ENCODE measurements at places on chromosomes 3 and 15.

DNA sequence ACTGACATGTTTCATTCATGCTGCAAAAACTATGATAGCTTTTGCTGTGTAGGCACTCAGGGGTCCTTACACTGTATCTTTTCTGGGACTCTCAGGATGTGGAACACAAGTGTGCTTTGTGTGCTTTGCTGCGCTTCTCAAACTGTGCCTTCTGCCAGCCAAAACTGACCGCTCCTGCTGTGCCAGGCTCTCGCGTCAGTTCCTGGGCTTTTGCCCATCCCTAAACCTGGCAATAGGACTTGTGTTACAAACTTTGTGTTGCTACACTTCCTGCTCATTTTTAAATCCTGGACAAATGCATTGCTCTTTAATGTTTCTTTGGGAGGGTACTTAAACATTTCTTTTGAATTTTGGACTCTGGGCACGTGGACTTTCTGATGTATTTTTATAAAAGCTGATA lies 60.3 kb downstream of the DIPK2A start:
- DNase-seq: no peak

- no peak for DNase-seq
Observed at GRCh38 chr3:106086038-106086437, 217.2 kb upstream of the CBLB start.

- DNase-seq: no peak
Observed at GRCh38 chr3:155196131-155197021, 97.1 kb downstream of the STRIT1 start.

DNA sequence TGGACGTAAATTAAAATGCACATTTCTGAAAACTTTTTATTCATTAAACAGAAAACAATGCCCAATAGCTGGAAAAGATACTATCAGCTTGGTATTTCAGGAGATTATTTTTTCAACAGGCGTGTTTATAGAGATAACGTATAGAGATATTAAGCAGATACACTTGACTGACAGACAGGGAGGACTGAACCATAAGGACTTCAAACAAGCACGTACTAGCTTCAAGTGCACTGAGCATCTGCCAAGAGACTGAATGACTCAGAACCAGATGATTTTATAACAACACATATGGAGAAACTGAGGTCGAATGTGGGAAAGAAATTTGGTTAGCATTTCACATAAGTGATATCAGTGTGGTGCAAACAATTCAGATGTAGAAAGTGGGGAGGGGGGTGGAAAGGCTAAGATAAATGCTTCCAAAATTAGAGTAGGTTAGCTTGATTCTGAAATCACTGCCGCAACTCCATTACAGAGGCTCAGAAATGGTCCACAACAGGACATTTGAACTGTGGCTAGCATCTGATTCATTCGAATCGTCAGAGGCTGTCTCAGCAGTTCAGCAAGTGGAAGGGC lies 103.5 kb downstream of the SEMA6D start:
- no peak for DNase-seq

DNA sequence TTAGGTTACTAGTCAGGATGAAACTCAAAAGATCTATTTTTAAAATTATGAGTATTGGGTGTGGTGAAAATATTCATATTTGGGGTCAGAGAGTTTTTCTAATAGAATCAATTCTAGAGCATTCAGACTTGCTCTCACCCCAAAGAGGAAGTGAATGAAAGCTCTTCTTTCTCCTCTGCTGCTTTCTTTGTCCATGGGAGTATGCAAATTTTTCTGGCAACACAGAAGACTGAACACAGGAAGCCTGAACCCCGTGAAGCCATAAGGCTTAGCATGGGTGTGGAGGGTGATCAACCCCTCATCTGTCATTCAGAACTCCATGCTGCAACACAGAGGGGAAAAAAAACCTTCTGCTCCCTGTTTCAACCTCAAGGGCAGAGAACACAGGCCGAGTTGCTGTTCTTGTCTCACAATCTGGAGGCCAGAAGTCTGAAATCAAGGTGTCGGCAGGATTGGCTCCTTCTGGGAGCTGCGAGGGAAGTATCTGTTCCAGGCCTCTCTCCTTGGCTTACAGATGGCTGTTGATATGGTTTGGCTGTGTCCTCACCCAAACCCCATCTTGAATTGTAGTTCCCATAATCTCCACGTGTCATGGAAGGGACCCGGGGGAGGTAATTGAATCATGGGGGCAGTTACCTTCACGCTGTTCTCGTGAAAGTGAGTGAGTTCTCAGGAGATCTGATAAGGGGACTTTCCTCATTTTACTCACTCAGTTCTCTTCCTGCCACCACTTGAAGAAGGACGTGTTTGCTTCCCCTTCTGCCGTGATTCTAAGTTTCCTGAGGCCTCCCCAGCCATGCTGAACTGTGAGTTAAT lies 33.7 kb upstream of the CD47 start:
- peak; percentile 22 for DNase-seq

DNA sequence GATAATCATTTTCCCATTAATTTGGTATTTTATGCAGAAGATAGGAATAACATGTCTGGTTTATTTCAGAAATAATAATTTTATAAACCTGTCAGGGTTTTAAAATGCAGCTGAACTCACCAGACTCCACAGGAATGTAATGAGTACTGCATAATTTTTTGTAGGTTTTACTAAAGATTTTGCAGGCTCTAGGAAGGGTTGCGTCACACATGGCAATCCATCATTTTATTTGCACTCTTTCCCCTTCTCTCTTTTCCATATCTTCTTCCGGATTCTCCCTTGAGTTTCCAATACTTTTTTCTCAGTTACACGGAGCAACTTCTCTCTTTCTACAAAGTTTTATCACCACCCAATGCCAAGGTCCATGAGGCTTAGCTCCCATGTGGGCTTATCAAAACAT lies 234.7 kb downstream of the NFKBIZ start:
- no peak for DNase-seq

DNA sequence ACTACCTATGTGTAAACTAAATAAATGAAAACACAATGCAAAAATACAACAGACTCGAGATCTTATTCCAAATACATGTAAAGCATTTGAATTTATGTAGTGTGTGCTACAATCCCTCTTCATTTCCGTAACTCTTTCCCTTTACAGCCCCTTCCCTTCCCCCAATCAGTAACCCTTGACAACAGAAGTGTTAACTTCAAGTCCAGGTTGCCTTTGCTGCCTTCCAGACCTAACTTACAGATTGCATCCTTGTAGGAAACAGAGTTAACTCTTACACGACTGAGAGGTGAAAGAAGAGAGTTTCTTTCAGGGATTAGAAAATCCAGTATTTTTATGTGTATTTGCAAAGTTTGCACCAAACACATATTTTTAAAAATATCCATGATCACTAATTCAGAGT lies 1.4 kb upstream of the ROBO1 start:
- DNase-seq: no peak

DNA sequence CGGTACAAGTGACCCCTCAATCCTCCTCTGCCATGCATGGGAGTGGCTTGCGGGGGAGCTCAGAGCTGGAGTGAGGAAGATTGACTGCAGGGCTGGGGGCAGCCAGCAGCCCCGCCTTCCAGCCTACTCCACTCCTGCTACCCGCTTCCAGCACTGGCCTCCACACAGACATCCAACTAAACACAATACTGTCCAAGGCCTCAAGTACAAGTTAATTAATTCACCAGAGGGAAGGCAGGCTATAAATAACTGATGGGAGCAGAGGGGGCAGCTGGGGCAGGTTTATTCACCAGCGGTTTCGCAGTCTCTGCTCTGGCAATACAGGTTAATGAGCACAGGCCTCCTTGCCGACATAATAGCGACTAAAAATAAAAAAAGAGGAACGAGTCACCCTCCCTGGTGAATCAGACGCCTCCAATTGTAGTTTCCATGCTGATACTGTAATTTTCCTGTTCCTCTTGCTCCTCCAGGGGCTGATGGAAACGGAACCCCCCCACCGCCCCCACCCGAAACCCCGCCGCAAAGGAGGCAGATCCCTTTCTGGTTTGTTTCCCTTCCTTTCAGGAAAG lies 166.4 kb upstream of the TLE3 start:
- peak; percentile 13 for DNase-seq

GRCh38 chr3:16329036-16329825 lies 64.2 kb downstream of the OXNAD1 start:
- no peak for DNase-seq

DNA sequence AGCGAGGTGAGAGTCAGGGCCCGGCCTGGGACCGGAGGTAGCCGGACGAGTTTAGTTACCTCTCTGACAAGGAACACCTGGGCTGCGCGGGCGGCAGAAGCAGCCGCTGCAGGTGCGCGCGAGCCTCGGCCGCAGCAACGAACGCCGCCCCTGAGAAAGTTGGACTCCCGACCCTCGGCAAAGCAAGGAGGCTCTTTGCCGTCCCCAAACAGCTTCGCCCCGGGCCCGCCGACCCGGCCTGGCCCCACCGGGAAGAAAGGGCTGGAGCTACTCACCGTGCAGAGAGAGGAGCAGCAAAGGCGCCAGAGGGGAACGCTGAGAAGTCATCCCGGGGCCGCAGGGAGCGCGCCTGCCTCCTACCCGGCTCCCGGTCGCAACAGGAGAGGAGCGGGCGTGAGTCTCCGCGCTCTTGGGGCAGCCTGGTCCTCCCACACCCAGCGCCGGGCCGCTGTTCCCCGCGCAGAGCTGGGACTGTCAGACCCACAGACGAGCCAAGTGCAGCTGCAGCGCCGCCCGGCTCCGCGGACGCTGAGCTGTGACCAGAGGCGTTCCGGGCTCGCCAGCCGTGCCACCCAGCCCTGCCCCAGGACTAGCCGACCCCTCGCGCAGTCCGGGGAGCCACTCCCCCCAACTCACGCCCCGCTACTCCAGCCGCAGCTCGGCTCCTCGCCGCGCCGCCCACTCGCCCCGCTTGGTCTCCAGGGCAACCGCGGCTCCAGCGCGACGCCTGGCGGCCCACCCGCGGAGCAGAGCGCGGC lies at the start of gene IGSF11:
IGSF11 (minus strand) TSS at position 591 of the 758 bp plus-strand sequence; CDS start at position 327, 264 bp downstream.
- peak; percentile 63 for DNase-seq

GRCh38 chr3:52532838-52533622 lies 627 bp downstream of the NT5DC2 start:
- DNase-seq: peak; percentile 43

GRCh38 chr3:128240232-128240631 lies 87.0 kb downstream of the EEFSEC start:
- DNase-seq: no peak

GRCh38 chr15:62506217-62506805 lies 341.2 kb upstream of the C2CD4B start:
- DNase-seq: no peak

DNA sequence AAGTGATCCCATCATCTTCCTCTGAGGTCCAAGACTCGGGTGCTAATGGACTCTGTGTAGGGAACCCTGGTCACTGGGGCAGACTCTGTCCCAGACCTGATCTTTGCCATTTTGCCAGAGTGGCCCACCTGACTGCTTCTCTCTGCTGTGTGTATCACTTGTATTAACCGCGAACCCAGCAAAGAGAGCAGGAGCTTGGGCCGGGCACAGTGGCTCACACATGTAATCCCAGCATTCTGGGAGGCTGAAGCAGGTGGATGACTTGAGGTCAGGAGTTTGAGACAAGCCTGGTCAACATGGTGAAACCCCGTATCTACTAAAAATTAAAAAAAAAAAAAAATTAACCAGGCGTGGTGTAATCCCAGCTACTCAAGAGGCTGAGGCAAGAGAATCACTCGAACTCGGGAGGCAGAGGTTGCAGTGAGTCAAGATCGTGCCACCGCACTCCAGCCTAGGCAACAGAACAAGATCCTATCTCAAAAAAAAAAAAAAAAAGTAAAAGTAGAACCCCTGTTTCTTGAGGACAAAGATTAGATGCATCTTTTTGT lies 32.9 kb upstream of the CYP11A1 start:
- no peak for DNase-seq

GRCh38 chr15:42121021-42121420 lies 26.7 kb upstream of the PLA2G4D start:
- DNase-seq: no peak

DNA sequence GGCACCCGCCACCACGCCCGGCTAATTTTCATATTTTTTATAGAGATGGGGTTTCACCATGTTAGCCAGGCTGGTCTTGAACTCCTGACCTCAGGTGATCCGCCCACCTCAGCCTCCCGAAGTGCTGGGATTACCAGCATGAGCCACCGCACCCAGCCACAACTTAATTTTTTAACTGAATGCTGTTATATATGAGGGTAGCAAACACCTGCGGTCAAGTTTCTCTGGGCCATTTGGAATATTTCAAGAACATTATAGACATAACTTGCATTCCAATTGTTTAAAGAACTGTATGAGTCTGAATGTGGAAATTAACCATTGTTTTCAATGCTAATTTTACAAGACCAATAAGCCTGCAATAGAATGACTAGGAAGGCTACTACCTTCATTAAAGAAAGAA lies 35.7 kb upstream of the GOLGA8B start:
- DNase-seq: no peak

- DNase-seq: no peak
Observed at GRCh38 chr15:37002041-37002672, 98.2 kb downstream of the MEIS2 start.

GRCh38 chr3:157626817-157627216 lies 123.6 kb upstream of the VEPH1 start:
- no peak for DNase-seq

GRCh38 chr3:95272781-95273180 lies 1209.9 kb downstream of the NSUN3 start:
- DNase-seq: no peak

GRCh38 chr15:33098094-33099058 lies 96.1 kb downstream of the FMN1 start:
- peak; percentile 24 for DNase-seq

DNA sequence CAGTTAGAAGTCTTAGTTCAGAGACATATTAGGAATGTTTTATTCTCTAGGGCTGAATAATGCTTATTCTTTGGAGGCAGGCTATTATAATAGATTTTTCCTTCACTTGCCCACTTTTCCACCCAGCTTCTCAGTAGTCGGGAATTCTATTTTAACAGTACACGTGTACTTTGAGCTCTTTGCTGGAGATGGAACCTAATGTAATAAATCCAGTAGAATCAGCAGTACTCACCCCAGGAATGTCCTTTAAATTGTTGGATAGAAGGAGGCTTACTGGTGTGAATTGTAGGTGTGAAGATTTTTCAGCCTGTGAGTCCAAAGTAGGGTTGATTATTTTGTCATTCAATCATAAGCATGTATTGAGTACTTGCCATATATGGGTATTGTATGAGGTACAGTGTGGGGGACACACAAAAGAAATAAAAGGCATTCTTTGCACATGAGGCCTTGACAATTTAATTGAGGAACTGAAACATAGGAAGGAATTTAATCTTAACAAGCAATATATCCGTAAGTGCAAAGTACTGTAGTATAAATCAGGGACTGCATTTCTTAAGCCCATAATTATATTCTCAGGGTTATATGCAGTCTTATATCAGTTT lies 29.5 kb upstream of the MGA start:
- DNase-seq: no peak

GRCh38 chr15:71344316-71344715 lies 229.0 kb downstream of the THSD4 start:
- DNase-seq: no peak

DNA sequence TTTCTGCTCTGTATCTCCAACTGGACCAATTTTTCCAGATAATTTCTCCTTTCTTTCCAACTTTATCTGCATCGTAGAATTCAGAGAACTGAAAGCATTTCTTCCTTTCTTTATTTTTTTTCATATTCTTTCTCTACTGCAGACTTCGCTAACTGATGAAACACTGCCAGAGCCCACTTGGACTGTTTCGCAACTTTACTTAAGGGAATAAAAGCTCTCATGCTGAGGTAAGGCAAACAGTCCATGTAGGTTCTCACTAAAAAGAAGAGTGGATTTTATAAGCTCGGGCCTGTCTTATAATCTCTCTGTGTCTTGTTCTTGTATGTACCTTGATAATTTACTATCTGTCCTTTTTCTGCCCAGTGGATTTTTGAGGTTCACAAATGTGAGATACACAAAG lies 163.5 kb downstream of the CNTN4 start:
- DNase-seq: no peak

- DNase-seq: peak; percentile 41
Observed at GRCh38 chr3:30649572-30650318, 43.3 kb downstream of the TGFBR2 start.
